ENCODE measurements at places on chromosomes 2 and 18.
A peak's percentile ranks its signal among the peaks of the same experiment; 100 is the strongest.

DNA sequence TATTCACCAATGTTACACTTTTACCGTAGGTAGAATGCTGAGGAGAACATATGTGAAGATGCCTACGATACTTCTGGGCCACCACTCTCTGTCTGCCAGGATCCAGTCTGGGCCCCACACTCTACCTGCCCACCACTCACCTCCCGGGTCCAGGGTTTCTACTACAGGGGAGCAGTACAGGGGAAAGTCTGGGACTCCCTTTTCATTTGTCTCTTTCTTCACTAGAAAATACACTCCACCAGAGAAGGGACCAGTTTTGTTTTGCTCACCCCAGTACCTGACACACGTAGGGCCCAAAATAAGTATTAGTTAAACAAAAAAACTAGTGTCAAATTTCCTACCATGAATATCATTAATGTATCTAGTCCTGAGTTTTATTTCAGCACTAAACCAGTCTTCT, 21.1 kb downstream of the KANSL3 start:
- no peak for DNase-seq

DNA sequence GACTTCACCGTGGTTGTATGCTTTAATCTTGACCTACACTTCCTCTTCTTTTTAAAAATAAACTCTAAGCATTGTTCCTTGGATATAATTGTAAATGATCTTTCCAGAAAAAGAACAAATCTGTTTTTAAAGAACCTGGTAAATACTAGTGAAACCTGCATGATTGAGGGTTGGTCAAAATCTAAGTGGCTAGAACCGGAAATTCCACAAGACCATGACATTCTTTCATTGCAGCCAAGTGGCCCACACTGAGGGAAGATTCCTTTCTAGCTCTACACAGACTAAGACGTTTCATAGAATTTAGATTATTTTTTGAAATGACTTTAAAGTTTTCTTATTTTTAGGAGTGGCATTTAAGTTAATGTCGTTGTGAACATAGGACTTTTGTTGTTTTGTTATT, 356.7 kb downstream of the NYAP2 start:
- DNase-seq = no peak

GRCh38 chr18:79199691-79200374, 130.6 kb downstream of the ATP9B start:
- no peak for DNase-seq

GRCh38 chr2:162473986-162474385, 130.1 kb downstream of the GCA start:
- DNase-seq = no peak

- DNase-seq = no peak
These were observed 26.1 kb downstream of the NIFK start for GRCh38 chr2:121710470-121711170.

- DNase-seq = no peak
These were observed 14.5 kb upstream of the KCNK3 start for GRCh38 chr2:26678035-26678434.

DNA sequence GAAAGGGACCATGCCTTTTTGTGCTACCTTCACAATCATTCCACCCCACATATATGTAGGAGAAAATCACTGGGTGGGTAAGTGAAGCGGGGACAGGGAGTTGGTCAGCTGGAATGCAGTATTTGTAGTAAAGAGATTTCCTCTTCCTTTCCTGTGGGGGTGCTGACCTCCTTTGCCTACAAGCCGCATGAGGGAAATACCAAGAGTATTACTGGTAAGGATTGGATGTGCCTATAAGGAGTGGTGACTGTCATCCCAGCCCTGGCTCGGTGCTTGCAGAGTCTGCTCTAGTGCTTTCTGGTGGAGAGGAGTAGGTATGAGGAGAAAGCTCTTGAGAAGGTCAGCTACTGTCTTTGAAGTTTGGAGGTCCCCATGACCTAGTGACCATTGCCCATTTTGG, 324.6 kb downstream of the HRH4 start:
- DNase-seq = no peak

DNA sequence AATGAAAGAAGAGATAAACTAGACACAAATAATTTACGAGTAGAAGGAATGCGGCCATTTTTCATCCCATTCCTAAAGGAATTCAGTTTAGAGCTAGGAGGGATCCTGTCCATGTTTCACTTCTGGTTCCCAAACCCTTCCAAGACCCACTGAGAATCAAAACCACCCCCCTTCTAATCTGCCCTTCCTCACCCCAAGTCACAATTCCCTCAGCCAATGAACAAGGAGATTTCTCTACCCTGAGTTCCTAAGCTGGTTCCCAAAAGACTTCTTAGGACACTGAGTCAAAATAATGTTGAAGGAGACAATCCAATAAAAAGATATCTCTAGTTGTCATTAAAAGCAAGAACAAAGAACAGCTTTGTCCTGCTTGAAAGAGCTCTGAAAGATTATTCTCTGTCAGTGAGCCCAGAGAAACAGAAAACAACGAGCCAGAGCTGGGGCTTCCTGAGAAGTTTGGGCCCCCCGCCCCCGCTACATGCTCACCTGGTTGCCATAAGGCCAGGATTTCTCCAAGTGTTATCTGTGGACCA, 45.7 kb downstream of the STK39 start:
- no peak for DNase-seq

DNA sequence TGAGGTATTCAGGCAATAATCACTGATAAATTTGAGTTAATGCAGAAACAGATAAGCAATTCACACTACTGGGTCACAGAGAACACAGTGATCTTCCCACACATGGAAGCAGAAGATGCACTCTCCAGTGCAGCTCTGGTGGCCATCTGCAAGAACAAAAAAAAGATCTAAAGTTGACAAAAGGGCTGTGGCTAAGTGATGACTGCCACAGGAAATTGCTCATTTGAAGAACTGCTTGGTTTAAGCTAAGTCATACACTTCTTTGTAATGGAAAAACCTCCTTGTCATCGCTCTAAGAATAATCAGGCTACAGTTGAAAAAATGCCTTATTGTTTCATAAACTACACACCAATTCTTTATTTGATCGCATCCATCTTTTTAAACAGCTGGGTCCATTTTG, 115.1 kb downstream of the DTNB start:
- no peak for DNase-seq

DNA sequence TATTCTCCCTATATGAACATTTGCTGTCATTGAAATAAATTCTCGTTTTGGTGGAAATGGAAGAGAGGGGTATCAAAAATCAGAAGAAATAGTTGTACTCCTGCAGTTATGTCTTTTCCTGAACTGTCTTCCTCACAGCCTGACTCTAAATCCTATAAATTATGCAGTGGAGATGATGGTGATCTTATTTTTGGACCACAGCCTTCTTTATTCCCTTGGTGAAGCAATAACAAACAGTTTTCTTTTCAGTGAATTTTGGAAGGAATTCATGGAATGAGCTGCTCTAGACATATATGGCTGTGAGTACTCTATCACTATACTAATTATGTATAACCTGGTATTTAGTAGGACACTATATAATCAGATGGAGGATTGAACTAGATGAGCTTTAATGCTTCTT, 1.7 kb upstream of the SLC25A12 start:
- DNase-seq = no peak

GRCh38 chr2:234211797-234212196, 161.3 kb downstream of the SPP2 start:
- DNase-seq = no peak

- peak; percentile 93 for DNase-seq
These were observed 1.8 kb upstream of the NFATC1 start for GRCh38 chr18:79393635-79394533.

DNA sequence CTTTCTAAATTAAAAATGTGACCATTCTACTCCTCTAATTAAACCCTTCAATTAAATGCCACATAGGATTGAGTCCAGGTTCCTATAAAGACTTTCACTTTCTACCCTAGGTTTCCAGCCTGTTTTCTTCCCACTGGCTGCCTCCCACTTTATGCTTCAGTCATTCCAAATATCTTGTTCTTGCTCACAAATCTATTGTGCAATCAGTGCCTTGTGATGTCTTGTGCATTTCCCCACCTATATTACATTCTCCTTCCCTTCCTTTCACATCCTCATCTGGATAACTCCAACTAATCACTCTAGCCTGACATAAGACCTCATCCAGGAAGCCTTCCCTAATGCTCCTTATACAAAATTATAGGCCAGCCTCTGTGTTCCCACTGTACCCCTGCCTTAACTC, 281.7 kb upstream of the LRATD1 start:
- no peak for DNase-seq

- no peak for DNase-seq
These were observed 71.9 kb downstream of the TNFRSF11A start for GRCh38 chr18:62396967-62397366.

GRCh38 chr18:58761970-58762780, 90.9 kb downstream of the MALT1 start:
- no peak for DNase-seq

- no peak for DNase-seq
These were observed 210.7 kb upstream of the SALL3 start for GRCh38 chr18:78768656-78769501.

GRCh38 chr2:218716070-218716469, 5.4 kb downstream of the TTLL4 start:
- no peak for DNase-seq

DNA sequence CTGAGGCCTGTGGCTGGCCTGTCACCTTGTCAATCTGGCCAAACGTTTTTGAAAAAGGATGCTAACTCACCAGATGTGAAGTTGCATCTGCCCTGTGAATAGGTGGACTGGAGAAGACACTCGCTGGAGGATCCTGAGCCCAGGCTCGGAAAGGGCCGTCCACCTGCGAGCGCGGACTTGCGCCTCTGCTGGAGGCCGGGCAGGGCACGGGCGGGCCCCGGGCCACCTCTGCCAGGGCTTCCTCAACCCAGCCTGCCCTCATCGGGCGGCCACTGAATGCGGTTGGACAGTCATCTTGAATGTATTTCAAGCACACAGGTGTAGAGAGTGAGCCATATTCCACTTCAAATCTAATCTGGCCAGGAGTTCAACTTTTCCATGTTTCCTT, 83.9 kb downstream of the FAM210A start:
- DNase-seq = no peak

GRCh38 chr2:6948677-6949351, 31.6 kb downstream of the RNF144A start:
- DNase-seq = no peak

GRCh38 chr2:37391711-37392110, 47.3 kb downstream of the QPCT start:
- DNase-seq = no peak

GRCh38 chr2:62561586-62561985, 55.6 kb upstream of the TMEM17 start:
- DNase-seq = no peak

- no peak for DNase-seq
These were observed 115.8 kb upstream of the ALKAL2 start for GRCh38 chr2:403682-404081.

DNA sequence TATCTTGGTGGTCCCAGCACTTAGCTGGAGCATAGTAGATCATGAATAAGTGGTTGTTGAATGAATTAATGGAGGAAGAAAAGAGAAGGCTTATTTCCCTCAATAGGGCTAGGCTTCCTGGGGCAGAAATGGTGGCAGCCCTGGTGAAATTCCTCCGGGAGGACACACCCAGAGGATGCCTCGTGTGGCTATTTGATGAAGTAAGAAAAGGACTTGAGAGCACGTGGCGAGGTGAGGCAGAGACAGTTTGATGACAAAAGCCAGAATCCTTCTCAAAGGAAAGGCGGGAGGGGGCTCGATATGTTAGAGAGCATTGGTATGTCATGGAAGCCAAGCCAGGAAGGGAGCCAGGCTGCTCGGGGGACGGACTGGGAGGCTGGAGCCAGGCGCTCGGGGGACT, 14.7 kb downstream of the FAM228A start:
- no peak for DNase-seq

GRCh38 chr2:43273529-43273928, 47.1 kb upstream of the ZFP36L2 start:
- no peak for DNase-seq

GRCh38 chr18:74951165-74951760, 257.7 kb downstream of the PTGR3 start:
- peak; percentile 75 for DNase-seq

- no peak for DNase-seq
These were observed 31.8 kb upstream of the OTOS start for GRCh38 chr2:240172071-240172895.

- no peak for DNase-seq
These were observed 145.3 kb downstream of the SPAG16 start for GRCh38 chr2:213429516-213429915.

DNA sequence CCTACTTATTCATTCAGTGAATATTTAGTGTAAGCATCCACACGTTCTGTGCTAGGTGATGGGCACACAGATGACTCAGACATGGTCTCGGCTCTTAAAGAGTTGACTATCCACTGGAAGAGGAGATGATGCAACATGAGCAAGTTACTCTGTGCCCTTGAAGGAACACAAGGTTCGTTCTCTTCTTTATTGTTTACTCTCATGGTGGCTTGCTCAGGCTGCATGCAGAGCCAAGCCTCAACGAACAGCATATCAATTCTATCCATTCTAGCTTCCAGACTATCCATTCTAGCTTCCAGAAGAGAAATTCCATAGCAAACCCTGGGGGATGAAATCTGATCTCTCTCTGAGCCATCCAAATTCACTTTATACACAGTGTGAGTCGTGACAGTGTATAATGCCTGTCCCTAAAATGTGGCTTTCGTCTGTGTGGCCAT, 68.1 kb upstream of the CTAGE1 start:
- DNase-seq = no peak

- no peak for DNase-seq
These were observed 91.3 kb upstream of the RAB27B start for GRCh38 chr18:54736981-54737380.

DNA sequence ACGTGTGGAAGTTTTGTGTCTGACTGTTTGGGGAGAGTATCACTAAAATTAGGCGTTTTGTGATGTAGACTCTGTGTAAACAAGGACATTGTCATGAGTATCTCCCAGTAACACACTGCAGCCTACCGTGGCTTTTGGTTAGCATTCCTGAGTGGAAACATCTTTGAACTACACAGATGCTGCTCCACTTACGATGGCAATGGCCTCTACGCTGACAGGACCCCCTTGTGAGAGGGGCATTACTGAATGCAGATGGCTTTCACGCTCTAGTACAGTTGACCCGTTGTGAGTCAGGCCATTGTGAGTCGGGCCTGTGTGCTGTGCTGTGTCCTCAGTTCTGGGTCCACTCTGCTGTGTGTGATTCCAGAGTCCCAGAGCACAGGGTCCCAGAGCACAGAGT, 34.4 kb upstream of the ADNP2 start:
- DNase-seq = no peak

GRCh38 chr2:10810202-10811161, 2.1 kb downstream of the PDIA6 start:
- no peak for DNase-seq

GRCh38 chr2:127034051-127034450, 72.9 kb downstream of the BIN1 start:
- DNase-seq = no peak

DNA sequence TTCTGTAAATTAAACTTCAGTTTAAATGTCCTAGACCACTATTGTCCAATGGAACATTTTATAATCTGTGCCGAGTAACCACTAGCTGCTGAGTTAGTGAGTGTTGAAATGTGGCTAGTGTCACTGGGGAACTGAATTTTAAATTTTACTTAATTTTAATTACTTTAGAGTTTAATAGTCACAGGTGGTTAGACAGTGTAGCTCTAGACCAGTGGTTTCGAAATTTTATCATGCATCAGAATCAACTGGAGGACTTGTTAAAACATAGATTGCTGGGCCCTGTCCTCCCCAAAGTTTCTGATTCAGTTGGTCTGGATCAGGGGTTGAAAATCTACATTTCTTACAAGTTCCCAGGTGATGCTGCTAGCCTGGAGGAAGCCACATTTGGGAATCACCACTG, 110.4 kb downstream of the FMNL2 start:
- no peak for DNase-seq
